Esophagus squamous epithelium (tissue), 5 donors: ENCODE measurements at places on chromosomes 7 and 10.

GRCh38 chr7:6648066-6648814 is 11.1 kb downstream of the ZNF316 start:
- no peak for DNase-seq

- no peak for DNase-seq
Observed at GRCh38 chr7:7077945-7078344, 104.4 kb upstream of the C1GALT1 start.

DNA sequence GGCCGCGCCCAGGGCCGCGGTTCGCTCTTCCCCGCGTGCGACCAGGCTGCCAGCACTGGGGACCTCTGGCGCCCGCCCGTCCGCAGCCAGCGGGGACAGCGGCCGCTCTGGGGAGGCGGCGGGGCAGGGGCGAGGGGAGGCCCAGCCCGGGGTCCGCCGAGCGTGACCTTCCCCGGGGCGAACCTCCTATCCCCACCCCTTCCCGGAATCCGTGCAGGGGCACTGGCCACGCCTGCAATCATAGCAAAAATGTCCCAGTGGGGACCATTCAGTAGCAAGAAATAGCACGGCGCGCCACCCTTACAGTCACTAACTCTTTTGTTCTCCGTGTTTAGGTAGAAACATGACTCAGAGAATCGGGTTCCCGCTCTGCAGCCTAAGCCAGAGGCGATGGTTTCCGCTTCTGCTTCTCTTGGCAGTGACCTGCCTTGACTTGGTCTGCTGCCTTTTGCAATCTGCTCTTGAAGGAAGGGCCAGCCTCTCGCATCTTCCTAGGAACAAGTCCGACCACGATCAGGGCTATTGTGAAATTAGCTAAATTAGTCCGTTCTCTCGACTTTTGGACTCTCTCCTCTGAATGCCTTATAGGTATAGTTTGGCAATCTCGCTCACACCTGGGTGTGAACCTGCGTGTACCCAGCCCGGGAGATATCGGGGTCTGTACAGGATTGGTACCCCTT is 79.3 kb upstream of the ACBD5 start:
- peak; percentile 4 for DNase-seq

- DNase-seq, result no peak
Observed at GRCh38 chr10:17125206-17125893, 4.3 kb downstream of the CUBN start.

DNA sequence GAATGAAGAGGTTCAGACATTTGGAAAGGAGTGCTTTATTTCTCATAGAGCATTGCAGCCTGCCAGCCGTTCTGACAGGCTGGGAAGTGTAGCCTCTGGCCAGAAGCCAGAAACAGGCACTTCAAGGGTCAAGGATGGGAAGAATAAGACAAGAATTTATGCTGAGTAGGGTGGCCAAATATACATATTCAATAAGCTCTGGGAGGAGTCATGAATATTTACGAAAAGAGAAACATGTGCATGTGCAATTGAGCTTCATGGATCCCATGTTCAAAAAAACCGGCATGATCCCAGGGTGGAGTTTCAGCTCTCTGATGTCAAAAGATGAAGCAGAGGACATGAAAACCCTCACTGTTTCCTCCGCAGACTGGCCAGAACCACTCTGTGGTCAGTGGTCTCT is 32.9 kb downstream of the TLX1 start:
- DNase-seq, result no peak

- no peak for DNase-seq
Observed at GRCh38 chr10:63281967-63282366, 148.8 kb downstream of the NRBF2 start.

GRCh38 chr7:90569368-90569767 is 26.8 kb upstream of the CDK14 start:
- DNase-seq, result no peak

- no peak for DNase-seq
Observed at GRCh38 chr7:26372249-26372648, 80.6 kb downstream of the SNX10 start.

- DNase-seq, result no peak
Observed at GRCh38 chr10:119414081-119414611, 128.4 kb downstream of the RGS10 start.

DNA sequence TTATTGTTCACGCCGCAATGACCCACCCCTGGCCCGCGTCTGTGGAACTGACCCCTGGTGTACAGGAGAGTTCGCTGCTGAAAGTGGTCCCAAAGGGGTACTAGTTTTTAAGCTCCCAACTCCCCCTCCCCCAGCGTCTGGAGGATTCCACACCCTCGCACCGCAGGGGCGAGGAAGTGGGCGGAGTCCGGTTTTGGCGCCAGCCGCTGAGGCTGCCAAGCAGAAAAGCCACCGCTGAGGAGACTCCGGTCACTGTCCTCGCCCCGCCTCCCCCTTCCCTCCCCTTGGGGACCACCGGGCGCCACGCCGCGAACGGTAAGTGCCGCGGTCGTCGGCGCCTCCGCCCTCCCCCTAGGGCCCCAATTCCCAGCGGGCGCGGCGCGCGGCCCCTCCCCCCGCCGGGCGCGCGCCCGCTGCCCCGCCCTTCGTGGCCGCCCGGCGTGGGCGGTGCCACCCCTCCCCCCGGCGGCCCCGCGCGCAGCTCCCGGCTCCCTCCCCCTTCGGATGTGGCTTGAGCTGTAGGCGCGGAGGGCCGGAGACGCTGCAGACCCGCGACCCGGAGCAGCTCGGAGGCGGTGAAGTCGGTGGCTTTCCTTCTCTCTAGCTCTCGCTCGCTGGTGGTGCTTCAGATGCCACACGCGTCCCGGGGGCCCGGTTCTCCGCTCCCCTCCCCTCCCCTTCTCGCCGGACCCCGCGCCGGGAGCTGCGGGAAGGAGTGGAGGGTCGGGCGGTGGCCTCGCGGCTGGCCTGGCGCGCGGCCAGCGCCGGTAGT is at the start of gene CBX3:
Gene CBX3 (plus strand): TSS at position 499 of the 772 bp plus-strand sequence. CDS start 1,254 bp downstream, outside the sequence.
- DNase-seq, result peak; percentile 91

- no peak for DNase-seq
Observed at GRCh38 chr7:92682903-92683539, 92.8 kb upstream of the FAM133B start.

GRCh38 chr10:60708666-60709065 is 69.6 kb upstream of the CDK1 start:
- no peak for DNase-seq
